ENCODE measurements at places on chromosomes 7 and 10.

GRCh38 chr7:108604307-108605077 lies 34.8 kb downstream of the DNAJB9 start:
- DNase-seq = no peak

GRCh38 chr10:43808136-43808535 lies 159.5 kb upstream of the ZNF32 start:
- DNase-seq = no peak

DNA sequence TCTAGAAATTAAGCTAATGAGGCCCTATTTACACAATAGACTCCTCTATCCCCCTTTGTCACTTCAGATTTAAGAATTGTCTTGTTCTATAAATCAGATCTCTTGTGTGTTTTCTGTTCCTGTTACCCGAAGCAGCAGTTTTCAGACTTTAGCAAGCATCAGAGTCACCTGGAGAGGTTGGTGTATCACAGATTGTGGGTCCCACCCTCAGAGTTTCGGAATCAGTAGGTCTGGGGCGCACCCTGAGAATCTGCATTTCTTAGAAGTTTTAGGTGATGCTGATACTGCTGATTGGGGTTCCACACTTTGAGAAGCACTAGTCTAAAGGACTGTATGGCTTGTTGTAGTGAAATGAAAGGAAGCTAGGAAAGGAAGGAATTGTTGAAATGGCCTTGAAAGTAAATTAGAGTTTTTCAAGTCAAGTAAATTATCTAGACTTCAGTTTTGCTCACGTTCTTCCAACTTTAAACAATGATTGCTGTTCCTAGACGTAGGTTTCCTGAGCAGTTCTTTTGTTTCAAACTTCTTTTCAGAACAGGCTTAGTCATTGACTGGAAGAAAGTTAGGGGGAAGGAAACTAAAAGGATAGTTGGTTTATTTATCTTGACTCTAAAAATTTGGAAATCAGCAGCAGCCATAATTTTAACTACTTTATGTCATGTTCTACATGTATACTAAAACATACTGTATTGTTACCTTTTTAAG lies 15.7 kb downstream of the BPGM start:
- no peak for DNase-seq

DNA sequence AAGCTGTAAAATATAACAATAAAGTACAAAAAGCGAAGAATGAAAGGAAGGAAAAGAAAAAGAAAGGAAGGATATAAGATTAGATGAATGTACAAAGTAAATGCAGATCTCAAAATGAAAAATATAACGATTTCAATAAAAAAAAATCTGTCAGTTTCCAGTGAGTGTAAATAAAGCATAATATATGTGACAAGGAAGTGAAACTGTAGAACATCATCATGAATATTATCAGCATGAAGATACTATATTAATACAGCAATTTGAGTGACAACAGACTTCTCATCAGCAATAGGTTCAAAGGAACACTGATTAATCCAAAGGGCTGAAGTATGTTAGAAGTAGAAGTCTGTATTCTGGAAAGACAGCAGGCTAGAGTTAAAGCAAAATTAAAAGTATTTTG lies 659.5 kb upstream of the MBL2 start:
- no peak for DNase-seq

DNA sequence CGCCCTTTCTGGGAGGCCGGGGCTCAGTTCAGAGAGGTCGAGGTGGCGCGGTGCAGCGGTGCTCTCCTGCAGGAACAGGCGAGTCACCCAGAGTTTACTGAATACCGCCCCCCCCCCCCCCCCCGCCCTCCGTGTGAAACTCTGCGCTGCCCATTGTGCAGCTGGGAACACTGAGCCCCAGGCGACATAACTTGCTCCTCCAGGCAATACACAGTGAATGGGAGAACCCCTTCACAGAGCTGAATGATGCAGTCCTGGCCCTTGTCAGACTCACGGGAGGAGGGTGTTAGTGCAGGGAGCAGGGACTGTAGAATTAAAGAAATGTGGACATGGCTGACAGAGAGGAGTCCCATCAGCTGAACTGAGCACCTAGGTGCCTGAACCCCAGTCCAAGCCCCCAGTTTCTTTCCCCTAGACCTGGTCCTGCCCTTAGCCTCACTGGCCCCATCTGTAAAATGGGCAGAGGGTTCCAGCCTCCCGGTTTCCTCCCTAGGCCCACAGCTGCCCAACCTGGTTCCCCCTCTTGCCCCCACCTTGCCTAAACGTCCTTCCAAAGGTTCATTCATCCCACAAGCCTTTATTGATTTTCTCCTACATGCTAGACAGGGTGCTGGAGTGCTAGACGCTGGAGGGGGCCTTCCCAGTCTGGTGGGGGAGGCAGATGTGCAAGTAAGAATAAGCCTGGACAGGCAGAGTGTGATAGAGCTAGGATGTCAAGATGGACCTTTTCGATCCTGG lies 869 bp upstream of the LOXL4 start:
- no peak for DNase-seq

GRCh38 chr10:110273474-110273873 lies 31.2 kb downstream of the SMNDC1 start:
- no peak for DNase-seq

DNA sequence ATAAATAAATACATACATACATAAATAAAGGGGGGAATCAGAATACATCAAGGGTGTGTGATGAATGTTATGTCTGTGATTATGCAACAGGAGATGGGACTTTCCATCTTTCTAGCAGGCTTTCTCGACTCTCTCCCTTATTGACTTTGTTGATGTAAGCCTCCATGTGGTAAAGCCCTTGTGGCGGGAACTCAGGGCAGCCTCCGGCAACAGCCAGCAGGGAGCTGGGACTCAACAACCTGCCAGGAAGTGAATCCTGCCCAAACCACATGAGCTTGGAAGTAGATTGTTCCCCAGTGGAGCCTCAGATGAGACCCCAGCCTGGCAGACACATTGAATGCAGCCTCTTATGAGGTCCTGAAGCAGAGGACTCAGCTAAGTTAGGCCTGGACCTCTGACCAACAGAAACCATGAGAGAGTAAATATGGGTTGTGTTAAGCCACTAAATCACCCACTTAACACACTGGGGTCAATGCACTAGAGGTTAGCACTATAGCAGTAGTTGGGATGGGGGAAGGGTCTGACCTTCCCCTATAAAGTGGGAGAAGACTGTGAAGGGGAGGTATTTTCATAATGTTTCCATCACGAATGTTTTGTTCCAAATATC lies 104.0 kb downstream of the JCAD start:
- DNase-seq = no peak

DNA sequence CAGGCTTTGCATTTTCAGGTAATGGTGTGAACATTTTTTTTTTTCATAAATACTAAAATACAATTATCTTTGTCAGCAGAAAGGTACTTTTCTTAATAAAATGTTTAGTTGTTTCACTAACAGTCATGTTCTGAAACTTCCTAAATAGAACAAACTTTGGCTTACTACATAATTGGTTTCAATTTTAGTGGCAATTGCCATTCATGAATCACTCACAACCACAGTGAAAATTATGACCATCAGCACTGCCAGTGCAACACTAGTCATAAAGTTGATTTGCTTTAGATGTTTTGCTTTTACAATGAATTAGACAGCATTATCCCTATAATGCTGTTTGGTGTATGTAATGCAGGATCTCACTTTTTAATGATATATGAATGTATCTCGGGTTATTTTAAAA lies 297.6 kb upstream of the PLXDC2 start:
- no peak for DNase-seq

DNA sequence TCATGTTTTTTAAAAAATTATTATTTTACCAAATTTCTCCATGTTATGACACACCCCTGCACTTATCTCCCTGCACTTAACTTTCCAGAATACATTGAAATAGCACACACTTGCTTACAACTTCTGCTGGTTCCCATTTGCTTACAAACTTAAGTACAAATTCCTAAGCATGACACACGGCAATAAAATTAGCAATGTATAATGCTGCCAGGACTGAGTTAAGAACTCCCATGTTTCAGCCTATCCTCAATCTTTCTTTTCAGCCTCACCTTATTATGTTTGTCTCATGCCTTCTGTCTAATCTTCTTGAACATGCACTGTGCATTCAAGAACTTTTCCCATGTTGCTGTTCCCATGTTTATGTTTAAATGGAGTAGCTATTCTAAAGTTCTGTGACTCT lies 40.8 kb downstream of the PRPS1L1 start:
- DNase-seq = no peak

- no peak for DNase-seq
These were observed 701.4 kb downstream of the SUGCT start for GRCh38 chr7:40836218-40836617.

- no peak for DNase-seq
These were observed 4.2 kb downstream of the ATP6V0E2 start for GRCh38 chr7:149877890-149878522.

All from iPS DF 6.9 (cell line).